ENCODE measurements at places on chromosomes 6 and 20.
A peak's percentile ranks its signal among the peaks of the same experiment; 100 is the strongest.

DNA sequence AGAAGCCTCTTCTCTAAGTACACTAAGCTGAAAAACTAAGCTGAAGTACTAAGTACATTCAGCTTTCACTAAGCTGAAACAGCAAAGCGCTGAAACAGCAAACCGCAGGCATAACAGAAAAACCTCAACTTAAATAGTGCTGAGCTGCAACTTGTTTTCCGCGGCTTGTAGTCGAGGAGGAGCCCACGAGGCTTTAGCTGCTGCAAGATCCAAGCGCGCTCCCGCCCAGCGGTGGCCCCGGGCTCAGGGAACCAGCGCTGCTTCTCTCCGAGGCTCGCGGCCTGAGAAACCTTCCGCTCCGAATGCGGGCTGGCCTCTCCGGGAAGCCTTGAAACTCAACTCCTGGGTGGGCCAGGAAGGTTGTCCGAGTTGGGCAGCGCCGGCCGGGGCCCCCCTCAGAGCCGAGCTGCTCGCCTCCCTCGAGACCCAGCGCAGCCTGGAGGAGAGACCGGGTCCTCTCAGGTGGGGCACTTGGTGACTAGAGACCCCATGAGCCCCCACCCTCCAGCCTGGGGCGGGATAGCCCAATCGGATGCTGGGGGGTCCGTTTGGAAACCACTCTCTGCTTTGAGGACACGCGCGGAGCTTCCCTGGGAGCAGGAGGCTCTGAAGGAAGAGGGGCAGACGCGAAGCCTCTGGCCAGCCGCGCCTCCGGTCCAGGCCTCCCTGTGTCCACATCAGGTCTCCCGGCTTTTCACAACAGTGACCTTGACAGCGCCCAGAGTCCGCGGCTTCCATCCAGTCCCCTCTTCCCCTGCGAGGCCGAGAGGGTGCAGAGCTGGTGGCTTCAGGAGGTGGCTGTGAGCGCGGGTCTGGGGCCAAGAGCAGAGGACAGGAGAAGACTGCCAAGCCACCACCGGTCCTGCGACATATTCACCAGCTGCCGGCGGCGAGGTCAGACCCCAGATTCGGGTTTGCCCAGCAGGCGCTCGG is 38.1 kb upstream of the HLA-E start:
- DNase-seq: peak; percentile 65

GRCh38 chr6:53686355-53686940 is 20.9 kb upstream of the KLHL31 start:
- no peak for DNase-seq

DNA sequence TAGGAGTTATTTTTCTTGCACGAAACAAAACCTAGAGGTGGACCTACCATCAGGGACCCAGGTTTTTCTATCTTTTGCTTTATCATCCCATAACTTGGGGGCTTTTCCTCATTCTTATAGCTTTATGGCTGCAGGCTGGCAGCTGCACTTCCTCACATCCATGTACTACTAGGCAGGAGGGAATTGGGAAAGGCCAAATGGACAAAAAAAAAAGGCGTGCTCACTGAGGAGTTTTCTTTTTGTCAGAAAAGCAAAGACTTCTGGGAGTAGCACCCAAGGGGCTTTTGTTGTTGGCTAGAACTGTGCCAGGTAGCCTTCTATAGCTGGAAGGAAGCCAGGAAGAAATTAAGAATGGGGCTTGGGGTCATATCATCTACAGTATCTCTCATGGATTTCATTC is 61.4 kb downstream of the SLX4IP start:
- no peak for DNase-seq

DNA sequence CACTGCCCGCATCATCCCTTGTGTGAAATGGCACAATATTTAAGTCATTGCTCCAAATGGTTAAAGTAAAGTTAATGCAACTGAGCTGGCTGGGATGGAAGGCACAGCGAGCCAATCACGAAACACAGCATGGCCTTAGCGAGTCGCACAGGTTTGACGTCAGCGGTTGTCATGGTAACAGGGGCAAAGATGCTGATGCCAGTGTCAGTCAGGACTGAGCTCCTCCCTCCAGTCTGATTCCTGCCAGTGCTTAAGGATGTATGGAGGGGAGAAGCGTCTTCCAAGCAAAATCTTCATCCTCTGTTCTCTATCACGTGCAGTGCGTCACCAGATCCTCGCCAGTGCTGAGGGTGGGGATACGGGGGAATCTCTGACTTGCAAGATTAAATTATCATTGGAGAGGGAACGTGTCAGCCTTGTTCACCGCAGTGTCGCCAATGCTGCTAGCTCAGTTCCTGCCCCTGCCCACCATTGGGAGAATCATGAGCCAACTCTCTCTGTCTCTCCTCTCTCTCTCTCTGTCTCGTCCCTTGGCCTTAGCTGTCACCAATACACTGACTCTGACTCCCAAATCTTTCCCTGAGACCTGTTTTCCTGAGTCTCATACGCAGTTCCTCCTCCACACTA is 24.5 kb downstream of the TSPYL4 start:
- peak; percentile 99 for DNase-seq

DNA sequence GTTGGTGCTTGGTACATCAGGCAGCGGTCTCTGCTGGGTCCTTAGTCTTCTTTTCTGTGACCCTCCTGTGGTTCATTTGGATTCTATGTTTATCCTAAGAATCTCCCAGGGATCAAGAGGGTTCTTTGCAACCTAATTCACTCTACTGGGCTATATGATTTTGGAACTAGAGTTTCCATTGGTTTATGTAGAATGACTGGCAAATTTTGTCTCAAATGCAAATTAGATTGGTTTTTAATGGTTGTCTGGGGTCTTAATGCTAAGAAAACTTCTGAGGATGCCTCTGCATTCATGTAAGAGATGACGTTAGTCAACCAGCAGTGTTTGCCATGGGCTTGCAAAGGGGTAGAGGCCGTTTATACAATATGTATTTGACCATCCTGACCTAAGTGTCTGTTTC is 129.8 kb upstream of the ZFP64 start:
- no peak for DNase-seq

- no peak for DNase-seq
These were observed 124.5 kb downstream of the IMPG1 start for GRCh38 chr6:75947935-75948334.

- DNase-seq: no peak
These were observed 253.1 kb downstream of the LY86 start for GRCh38 chr6:6841571-6841970.

GRCh38 chr6:125004198-125004597 is 42.0 kb downstream of the RNF217 start:
- no peak for DNase-seq

GRCh38 chr6:87702589-87702945 is 534 bp upstream of the AKIRIN2 start:
- no peak for DNase-seq

GRCh38 chr6:170233286-170234205 is 57.3 kb downstream of the DLL1 start:
- DNase-seq: no peak

DNA sequence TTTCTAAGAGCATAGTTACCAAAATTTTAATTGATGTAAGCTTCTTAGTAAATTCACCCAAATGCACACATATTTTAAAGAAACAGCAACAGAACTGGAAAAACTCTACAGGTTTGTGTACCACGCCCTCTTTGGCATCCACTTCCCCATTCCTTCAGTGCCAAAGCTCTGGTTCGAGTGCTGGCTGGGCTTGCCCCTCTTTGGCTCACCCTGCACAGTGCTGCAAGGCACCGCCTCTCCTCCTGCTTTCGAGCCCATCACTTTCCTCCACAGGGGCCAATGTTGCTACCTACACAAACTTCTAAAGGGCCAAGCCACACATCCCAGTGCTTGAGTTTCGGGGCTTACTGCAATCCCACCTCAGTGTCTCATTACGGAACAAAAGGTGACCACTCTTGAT is 9.6 kb downstream of the LRP11 start:
- DNase-seq: no peak

DNA sequence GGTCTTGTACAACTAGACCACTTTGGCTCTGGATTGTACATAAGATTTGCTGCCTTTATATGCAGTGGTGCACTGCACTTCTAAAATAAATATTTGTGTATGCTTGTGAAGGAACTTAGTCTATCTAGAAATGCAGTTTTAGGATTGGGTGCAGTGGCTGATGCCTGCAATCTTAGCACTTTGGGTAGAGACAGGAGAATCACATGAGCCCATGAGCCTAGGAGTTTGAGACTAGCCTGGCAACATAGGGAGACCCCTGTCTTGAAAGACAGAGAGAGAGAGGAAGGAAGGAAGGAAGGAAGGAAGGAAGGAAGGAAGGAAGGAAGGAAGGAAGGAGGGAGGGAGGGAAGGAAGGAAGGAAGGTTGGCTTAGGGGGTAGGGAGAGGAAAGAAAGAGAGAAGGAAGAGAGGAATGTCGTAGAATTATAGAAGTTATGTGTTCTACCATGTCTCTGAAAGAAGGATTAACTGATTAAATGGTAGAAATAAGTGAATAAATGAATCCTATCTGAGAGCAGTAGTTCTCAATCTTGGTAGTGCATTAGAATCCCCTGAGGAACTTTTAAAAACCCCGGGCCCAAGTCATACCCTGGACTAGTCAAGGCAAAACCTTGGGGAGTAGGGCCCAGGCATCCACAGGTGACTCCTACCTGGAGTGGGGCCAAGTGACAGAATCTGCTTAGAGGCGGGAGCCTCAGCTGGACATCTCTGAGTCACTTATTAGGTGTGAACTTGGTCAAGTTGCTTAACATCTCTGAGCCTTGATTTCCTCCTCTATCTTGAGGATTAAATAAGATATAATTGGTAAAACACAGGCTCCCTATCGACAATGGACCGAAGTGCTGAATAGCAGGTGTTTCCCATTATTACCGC is 130.3 kb downstream of the ZNF217 start:
- DNase-seq: no peak

- peak; percentile 78 for DNase-seq
These were observed 16.3 kb downstream of the GNAS start for GRCh38 chr20:58868795-58869194.

DNA sequence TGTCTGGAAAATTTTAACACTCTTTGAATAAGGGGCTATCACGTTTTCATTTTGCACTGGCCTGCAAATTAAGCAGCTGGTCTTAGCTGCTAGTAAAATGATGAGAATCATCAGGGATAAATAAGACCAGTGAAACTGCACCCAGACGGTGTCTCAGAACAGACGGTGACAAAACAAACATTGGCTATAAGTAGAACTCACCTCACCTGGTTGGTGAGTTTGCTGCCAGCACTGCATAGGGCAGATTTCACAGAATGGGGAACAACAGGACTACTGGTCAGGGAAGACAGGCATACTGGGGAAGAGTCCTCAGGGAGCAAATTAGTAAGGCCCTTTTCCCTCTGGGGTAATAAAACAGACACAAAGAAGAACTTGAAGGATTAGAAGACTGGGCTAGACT is 175.9 kb upstream of the CITED2 start:
- DNase-seq: no peak

- no peak for DNase-seq
These were observed 76.7 kb downstream of the PLEKHG1 start for GRCh38 chr6:150676344-150676743.

DNA sequence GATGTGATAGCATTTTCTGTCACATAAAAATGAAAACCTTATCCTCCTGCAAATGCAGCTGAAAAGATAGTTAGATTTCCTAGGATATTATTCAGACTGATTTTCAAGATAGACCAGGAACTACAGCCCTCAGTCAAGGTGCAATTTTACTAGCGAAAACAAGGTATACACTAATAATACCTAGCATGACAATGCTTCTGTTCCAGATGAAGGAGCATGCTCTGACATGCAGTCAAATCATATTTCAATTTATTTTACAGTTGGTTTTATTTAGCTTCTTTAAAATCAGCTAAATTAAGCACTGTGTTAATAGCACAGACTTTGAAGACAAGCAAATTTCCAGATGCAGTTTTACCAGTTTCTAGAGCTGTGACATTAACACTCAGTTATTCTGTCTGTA is 14.2 kb upstream of the TNFAIP3 start:
- no peak for DNase-seq

GRCh38 chr20:53364646-53365045 is 229.0 kb downstream of the ZNF217 start:
- no peak for DNase-seq

DNA sequence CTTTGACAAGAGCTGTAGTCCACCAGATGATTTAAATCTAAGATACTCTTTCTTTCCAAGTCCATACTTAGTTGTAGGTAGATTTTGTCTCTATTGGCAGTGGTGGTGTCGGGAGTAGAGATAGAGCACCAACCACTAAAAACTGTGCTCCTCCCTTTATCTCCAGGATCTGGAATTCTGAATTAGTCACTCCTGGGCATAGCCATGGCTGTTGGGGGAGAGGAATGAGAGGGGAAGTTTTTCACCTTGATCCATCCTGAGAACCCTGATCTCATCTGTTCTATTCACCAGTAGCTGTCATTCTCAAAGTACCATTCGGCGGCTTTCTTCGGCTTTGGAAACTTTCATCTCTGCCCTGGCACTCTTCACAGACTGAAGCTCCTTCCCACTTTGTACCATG is 35.6 kb upstream of the NKX2-4 start:
- DNase-seq: no peak

DNA sequence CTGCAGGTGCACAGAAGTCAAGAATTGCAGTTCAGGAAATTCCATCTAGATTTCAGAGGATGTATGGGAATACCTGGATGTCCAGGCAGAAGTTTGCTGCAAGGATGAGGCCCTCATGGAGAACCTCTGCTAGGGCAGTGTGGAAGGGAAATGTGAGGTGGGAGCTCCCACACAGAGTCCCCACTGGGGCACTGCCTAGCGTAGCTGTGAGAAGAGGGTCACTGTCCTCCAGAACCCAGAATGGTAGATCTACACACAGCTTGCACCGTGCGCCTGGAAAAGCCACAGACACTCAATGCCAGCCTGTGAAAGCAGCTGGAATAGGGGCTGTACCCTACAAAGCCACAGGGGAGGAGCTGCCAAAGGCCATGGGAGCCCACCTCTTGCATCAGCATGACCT is 681.4 kb downstream of the EPHA7 start:
- DNase-seq: no peak

DNA sequence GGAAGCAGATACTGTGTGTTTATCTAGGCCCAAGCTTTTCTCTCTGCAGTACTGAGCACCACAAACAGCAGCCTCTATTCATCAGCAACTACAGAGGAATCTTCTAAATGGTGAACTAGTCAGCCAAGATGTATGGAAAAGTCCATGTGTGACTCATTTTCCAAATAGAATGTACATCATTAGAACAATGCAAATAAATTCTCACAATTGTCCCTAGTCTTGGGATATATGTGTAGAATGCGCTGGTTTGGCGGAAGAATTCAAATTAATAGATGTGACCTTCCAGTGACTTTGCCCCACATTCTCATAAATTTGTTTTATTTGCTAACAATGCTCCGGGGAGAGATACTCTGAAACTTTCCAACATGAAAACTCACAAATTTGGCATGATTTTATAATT is 436.2 kb downstream of the CBLN4 start:
- DNase-seq: no peak

DNA sequence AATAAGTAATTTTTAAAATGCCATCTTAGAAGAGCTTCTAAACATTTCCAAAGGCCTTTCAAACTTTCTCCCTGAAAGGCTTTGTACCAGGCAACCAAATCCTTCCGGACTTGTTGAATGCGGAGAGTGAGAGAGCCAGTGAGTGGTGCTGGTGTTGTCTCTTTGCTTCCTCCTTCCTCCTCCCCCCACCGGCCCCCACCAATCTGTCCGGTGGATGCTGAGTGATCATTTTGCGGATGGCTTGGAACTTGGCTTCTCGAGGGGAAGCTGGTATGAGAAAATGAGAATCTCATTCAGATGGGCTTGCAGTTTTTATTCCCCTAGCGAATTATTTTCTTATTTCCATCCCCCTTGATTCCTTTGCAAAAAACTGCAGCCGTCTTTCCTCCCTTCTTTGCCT is 97.3 kb downstream of the ANKRD60 start:
- DNase-seq: peak; percentile 87

- no peak for DNase-seq
These were observed 86.3 kb downstream of the NUS1 start for GRCh38 chr6:117761610-117762009.
